ENCODE measurements at places on chromosomes 2 and 18.

GRCh38 chr2:238231251-238231793 is 8.5 kb downstream of the HES6 start:
- peak; percentile 58 for DNase-seq

GRCh38 chr2:10790228-10790973 is 22.2 kb downstream of the PDIA6 start:
- DNase-seq, result no peak

DNA sequence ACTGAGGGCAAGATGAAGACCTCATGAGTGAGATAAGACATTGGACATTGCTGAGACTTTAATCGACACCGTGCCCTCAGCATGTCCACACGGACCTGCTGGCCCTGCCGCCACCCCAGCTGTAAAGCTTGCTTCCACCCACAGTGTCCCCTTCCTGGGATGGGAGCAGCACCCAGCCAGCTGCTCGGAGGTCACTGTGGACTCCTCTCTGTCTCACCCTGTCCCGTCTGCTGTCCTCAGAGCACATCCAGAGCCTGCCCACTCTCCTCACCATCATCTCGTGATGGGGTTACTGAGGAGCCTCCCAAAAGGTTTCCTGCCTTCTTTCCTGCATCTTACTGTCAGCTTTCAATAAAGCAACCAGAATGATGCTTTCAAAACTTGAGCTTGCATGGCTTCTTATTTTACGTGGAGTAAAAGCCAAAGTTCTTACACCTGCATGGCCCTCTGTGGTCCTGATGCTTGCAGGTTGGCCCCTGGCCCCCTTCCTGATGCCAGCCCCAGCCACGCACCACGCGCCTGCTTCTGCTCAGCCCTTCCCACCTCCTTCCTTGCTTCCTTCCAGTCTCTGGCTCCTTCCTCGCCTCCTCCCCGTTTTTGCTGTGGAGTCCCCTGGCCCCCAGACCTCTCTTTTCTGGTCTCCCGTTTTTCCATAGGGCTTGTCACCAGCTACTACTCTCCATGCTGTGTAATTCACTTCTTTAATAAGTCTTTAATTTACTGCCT is 67.0 kb downstream of the DGKD start:
- no peak for DNase-seq

DNA sequence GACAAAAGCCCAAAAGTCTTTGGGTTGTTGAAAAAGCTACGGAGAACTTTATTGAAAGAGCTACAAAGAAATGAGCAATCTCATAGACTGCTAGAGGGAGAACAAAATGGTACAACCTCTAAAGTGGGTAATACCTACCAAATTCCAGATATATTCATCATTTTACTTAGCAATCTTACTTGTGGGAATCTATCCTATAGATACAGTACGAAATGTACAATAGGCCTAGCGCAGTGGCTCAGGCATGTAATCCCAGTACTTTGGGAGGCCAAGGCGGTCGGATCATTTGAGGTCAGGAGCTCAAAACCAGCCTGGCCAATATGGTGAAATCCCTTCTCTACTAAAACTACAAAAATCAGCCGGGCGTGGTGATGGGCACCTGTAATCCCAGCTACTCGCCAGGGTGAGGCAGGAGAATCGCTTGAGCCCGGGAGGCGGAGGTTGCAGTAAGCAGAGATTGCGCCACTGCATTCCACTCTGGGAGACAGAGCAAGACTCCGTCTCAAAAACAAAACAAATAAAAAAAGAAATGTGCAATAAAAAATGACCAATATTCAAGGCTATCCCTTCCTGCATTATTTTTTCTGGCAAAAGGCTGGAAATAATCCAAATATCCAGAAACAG is 10.1 kb downstream of the EXOC6B start:
- no peak for DNase-seq

DNA sequence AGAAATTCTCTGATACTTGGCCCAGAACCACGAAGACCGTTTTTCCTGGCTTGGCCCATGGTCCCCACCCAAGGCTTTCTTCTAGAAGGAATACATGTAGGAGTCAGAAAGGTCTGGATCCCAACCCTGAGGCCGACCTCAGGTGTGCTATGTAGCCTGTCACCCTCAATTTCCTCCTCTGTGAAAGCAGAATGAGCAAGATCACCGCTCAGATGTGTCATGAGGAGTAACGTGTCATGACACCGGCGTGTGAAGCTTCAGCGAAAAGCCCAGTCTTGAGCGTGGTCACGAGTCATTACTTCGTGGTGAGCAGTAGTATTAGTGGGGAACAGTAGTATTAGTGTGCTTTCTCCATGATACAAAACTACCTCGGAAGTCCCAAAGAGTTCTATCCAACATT is 103.4 kb downstream of the ALPK2 start:
- DNase-seq, result no peak

GRCh38 chr18:25351280-25351775 is 638 bp downstream of the ZNF521 start:
- no peak for DNase-seq

All from stimulated activated CD8-positive, alpha-beta memory T cell treated with anti-CD3 and anti-CD28 coated beads, Interleukin-15, amount 100 ng/mL, for 1 hour (primary cell).